ENCODE measurements at places on chromosomes 11 and 22. TPM values are rescaled to one million over a fixed set of nuclear protein-coding genes. Genes with fewer than 3 reads are reported as not detected.

Gene GLYAT
- total RNA-seq: not detected

Gene ASCL2
- not detected for total RNA-seq

Gene OR9Q1
- total RNA-seq: not detected

Gene SHANK2
- 5.8 TPM for total RNA-seq

Gene ASPHD2
- total RNA-seq: 2.3 TPM

Gene LTBP3
- total RNA-seq: 74.6 TPM

Gene RDX
- total RNA-seq: 40.8 TPM

Gene OR5P2
- not detected for total RNA-seq

Gene NELL1
- not detected for total RNA-seq

Gene OR4P4
- total RNA-seq: not detected

Gene PATE1
- total RNA-seq: not detected

Gene JAML
- total RNA-seq: not detected

Gene TMEM151A
- not detected for total RNA-seq

Gene ARHGAP8
- total RNA-seq: 7.7 TPM

Gene P2RY6
- total RNA-seq: 0.41 TPM

Gene SLC5A12
- not detected for total RNA-seq

Gene TNRC6B
- 5.1 TPM for total RNA-seq

Gene SPDYC
- total RNA-seq: not detected

Gene MIAT
- not detected for total RNA-seq

Gene ROBO4
- not detected for total RNA-seq

Gene CECR2
- total RNA-seq: 0.06 TPM

Gene RIMBP3B
- total RNA-seq: not detected

Gene MRGPRX4
- total RNA-seq: not detected

Gene MRGPRE
- total RNA-seq: not detected

Gene POU2AF3
- total RNA-seq: not detected

Gene LRRC56
- total RNA-seq: 3.4 TPM

Gene CLMP
- total RNA-seq: 6.8 TPM

Gene RASL10A
- not detected for total RNA-seq

Gene PGA4
- total RNA-seq: not detected

Gene TMEM45B
- total RNA-seq: 2.3 TPM

Gene UBQLNL
- not detected for total RNA-seq

Gene NCF4
- not detected for total RNA-seq

Gene CNGA4
- total RNA-seq: not detected

Gene GRIA4
- total RNA-seq: 28.8 TPM
